Ascending aorta (tissue), 2 donors: ENCODE measurements at places on chromosomes 4 and X. TPM values are rescaled to one million over a fixed set of nuclear protein-coding genes. Genes with fewer than 3 reads are reported as not detected.

FSTL5 gene
- total RNA-seq = not detected

PFKFB1 gene
- total RNA-seq = not detected

GSX2 gene
- total RNA-seq = not detected

CORIN gene
- not detected for total RNA-seq

GPM6B gene
- total RNA-seq = 18.6 TPM

TLR10 gene
- not detected for total RNA-seq
